Cortex of kidney (tissue), 1 donor: ENCODE measurements at places on chromosomes 6 and 20.

- no peak for DNase-seq
Observed at GRCh38 chr6:55034752-55035151, 139.6 kb upstream of the HCRTR2 start.

GRCh38 chr20:40600441-40601219, 88.4 kb downstream of the MAFB start:
- DNase-seq, result no peak

DNA sequence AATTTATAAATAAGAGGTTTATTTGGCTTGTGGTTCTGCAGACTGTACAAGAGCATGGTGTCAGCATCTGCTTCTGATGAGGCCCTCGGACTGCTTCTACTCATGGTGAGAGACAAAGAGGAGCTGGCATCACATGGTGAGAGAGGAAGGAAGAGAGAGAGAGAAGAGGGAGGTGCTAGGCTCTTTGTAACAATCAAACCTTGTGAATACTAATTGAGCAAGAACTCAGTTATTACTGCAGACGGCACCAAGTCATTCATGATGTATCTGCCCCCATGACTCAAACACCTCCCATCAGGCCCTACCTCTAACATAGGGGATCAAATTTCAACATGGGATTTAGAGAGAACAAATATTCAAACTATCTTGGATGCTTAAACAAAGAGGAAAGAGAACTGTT, 6.3 kb upstream of the SIRPG start:
- DNase-seq, result no peak

DNA sequence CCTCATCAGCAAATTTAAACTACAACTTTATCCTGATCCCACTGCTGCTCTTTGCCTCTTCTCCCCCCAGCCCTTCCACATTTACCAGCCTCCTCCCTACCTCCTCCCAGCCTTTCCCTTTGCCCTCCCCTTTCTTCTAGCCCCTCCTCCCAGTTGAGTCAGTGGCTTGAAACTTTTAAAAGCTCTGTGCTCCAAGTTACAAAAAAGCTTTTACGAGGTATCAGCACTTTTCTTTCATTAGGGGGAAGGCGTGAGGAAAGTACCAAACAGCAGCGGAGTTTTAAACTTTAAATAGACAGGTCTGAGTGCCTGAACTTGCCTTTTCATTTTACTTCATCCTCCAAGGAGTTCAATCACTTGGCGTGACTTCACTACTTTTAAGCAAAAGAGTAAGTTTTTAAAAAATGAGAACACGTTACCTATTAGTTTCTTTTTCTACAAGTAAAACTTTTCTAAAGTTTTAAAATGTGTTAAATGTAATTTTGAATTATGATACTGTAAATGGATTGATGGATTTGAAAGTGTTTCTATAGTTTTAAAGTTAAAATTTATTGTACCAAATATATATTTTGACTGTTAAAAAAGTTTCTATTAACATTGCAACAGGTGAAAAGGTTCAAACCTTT, at the start of gene GJA1:
GJA1 (plus strand) TSS at position 203 of the 626 bp plus-strand sequence. CDS start 11,202 bp downstream, outside the sequence.
- no peak for DNase-seq

DNA sequence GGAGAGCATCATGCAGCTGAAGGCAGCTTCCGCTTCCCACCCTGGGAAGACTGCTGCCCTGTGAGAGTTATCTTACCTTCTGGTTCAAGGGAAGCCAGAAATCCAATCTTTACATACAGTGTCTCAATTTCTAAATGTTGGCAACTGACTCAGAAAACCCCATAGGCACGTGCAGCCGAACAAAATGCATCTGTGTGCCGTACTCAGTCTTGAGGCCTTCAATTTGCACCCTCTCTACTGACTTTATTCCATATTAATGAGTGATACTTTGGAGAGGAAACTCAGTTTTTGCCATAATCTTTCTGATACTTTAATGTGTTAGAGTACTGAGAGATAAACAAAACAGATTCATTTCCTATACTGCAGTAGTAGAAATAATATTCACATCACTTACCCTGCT, 172.5 kb upstream of the C6orf118 start:
- no peak for DNase-seq

DNA sequence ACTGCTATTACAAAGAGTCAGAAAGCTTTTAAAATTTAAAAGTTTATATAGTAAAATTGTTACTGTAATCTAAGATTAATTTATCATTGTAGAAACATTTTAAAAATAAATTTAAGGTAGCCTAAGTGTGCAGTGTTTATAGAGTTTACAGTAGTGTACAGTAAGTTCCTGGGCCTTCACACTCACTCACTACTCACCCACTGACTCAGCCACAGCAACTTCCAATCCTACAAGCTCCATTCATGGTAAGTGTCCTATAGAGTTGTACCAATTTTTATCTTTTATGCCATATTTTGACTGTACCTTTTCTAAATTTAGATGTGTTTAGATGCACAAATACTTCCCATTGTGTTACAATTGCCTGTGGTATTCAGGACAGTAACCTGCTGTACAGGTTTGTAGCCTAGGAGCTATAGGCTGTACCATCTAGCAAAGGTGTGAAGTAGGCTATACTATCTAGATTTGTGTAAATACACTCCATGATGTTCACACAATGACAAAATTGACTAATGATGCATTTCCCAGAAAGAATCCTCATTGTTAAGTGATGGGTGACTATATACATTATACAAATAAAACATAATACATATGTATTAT, 10.2 kb upstream of the TMEM170B start:
- no peak for DNase-seq

GRCh38 chr6:152338335-152339125, 298.6 kb downstream of the SYNE1 start:
- DNase-seq, result no peak

GRCh38 chr6:8243475-8243874, 141.1 kb upstream of the EEF1E1 start:
- no peak for DNase-seq

GRCh38 chr6:156534594-156534993, 242.6 kb upstream of the ARID1B start:
- no peak for DNase-seq

GRCh38 chr6:118394106-118394505, 154.0 kb upstream of the PLN start:
- no peak for DNase-seq

DNA sequence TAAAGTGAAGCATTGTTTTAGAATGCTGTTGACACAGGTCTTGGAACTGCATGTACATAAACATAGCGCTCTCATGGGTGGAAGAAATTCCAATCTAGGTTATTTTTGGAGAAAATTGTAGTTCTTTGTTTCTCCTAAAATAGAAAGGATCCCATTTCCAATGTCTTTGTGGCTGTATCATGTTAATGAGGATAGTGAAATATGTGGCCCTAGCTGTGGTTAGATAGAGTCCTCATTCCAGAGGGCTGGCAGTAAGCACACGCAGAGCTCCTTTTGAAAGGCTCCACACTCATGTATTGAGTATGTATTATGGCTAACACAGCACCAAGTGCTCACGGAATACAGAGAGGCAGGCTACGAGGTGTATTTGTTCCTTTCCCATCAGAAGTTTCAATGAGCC, 60.9 kb downstream of the SNRNP48 start:
- no peak for DNase-seq

- DNase-seq, result no peak
Observed at GRCh38 chr6:37705239-37706051, 7.8 kb upstream of the MDGA1 start.

- no peak for DNase-seq
Observed at GRCh38 chr20:63950701-63951397, 5.4 kb downstream of the UCKL1 start.

GRCh38 chr6:37303091-37303660, 45.2 kb upstream of the TMEM217 start:
- no peak for DNase-seq

- DNase-seq, result peak; percentile 44
Observed at GRCh38 chr6:158559895-158560835, at the start of gene TMEM181. Gene TMEM181, plus strand, starts transcription at chr6:158560091. Its CDS starts 134 bp downstream, at chr6:158560225.

DNA sequence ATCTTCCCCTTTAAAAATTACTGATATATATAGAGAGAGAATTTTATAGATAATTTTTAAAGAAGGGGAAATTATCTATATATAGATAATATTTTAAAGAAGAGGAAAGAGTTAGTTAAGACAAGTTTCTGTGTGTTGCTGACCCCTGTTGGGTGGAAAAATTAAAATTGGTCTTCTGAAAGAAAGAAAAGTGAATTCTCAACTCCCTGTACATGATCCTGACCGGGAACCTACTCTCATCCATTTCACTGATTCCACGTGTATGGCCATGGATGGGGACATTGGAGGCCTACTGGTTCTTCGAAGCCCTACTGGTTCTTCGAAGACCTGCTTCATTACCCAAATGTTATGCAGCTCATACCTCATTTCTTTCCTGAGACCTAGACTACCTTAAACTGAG, 53.0 kb upstream of the TCF21 start:
- no peak for DNase-seq

DNA sequence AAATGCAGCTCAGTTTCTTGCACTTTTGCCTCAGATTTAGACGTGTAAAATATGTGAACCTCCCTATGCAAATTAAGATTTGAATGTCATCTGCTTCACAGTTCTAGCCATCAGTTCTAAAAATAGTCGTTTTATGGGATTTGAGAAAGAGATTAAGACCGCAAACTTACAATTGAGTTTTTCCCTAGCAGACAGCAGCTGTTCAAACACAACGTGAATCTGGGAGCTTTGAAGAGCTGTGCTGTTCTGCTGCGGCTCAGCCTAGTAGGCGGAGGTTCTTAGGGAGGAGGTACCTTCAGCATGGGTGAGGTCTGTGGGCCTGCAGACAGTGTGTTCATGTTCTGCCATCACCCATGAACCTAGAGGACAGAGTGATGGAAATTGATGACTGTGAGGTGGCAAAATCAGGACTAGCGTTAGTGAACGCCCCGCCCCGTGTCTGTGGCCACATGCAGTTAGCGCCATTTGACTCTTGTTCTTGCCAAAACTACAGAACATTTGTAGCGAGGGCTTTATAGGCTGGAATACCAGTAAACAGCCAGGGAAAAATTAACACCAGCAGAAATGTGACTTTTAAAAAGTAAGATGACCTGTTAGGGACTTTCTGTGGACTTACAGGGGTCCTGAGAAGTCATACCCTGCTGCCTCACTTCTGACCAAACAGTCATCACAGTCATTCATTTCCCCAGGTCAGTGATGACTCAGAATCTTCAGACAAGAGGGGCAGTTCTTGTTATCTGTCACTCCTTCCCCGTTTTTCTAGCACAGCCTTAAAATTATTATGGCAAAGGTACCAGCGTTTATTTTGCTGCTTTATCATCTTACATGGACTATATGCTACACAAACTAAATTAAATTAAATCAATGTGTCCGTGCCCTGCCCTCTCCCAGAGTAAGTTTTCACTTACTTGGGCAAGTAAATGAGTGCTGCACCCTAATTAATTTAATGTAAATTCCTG, 84.3 kb upstream of the TMEM181 start:
- no peak for DNase-seq

- no peak for DNase-seq
Observed at GRCh38 chr6:131555992-131556391, 17.0 kb upstream of the ARG1 start.

DNA sequence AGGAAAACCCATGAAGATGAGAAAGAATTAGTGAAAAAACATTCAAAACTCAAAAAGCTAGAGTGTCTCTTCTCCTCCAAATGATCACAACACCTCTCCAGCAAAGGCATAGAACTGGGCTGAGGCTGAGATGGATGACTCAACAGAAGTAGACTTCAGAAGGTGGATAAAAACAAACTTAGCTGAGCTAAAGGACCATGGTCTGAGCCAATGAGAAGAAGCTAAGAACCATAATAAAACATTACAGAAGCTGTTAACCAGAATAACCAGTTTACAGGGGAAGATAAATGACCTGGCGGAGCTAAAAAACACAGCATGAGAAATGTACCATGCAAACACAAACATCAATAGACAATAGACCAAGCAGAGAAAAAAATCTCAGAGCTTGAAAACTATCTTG, 904.1 kb upstream of the MANEA start:
- no peak for DNase-seq

- no peak for DNase-seq
Observed at GRCh38 chr6:124283486-124283885, 479.8 kb downstream of the NKAIN2 start.

DNA sequence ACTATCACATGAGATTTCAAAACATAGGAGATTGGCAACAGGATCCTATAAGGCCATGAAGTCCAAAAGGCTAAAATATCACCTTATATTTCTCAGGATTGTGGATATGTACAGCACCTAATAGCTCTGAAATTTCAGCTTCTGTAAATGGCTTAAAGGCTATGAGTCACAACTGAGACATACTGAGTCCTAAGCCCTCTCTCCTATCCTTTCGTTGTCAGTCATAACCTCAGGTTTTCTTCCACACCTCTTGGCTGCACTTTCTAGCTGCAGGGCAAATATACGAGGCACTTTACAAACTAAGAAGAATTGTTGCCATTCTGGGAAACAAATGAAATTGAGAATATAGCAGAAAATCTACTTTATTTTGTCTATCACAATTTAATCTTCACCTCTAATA, 969.9 kb upstream of the EPHA7 start:
- DNase-seq, result no peak

GRCh38 chr6:116010790-116011401, 49.8 kb downstream of the FRK start:
- no peak for DNase-seq

DNA sequence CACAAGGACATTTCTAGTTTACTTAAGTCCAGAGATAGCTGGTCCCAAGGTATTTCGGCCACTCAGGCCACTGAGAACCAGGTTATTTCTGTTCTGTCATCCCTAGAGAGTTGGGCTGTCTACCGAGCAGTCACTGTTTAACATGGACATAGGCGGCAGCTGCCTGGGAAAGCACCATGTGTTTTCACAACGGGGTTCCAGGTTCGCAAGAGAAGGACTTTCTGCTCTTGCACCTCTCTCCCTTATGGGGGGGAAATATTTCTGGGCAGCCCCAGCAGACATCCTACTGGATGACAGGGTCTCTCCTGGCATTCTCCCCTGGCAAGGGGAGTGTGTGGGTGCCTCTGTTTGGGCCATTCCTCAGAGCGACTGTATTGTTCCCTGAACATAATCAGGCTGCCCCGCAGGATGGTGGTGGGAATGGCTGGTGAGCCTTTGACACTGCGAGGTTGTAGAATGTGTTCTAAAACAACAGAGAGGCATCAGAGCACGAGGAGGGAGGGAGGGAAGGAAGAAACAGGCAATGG, 64.4 kb upstream of the DUSP22 start:
- DNase-seq, result no peak

- no peak for DNase-seq
Observed at GRCh38 chr6:35224720-35225119, 11.0 kb downstream of the SCUBE3 start.
